ENCODE measurements at places on chromosomes 7 and 10.

GRCh38 chr7:127799535-127800305 lies 147.7 kb downstream of the SND1 start:
- DNase-seq, result no peak

DNA sequence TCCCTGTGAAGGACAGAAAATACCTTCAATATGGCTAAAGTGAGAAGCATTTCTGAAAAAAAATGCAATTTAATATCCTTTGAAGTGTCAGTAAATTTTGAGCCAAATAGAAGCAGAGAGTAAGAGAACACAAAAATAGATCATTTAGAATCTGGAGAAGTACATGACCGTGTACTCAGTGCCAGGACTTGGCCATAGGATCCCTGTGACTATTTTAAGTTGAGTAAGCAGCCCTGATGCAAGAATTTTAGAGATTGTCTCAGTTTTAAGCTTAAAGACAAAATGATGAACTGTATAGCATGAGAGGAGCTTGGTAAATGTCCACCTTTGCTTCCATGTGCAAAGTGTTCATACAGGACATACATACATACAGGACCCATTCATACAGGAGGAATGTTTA lies 2.5 kb downstream of the PTER start:
- no peak for DNase-seq

DNA sequence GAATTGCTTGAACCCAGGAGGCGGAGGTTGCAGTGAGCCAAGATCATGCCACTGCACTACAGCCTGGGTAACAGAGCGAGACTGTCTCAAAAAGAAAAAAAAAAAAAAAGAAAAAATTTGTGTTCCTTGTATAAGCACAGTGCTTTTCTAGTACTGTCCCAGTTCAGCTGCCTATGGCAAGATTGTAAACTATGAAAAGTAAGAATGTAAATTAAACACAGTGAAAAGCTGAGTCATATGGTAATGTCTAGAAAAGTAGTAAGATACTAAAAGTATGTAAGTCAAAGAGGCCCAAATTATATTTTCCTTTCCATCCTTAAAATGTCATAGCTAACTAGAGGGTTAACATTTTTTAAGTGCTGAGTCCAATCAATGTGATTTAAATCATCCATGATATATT lies 42.8 kb downstream of the RBM20 start:
- no peak for DNase-seq

GRCh38 chr10:21369697-21370096 lies 155.8 kb downstream of the SKIDA1 start:
- DNase-seq, result no peak

DNA sequence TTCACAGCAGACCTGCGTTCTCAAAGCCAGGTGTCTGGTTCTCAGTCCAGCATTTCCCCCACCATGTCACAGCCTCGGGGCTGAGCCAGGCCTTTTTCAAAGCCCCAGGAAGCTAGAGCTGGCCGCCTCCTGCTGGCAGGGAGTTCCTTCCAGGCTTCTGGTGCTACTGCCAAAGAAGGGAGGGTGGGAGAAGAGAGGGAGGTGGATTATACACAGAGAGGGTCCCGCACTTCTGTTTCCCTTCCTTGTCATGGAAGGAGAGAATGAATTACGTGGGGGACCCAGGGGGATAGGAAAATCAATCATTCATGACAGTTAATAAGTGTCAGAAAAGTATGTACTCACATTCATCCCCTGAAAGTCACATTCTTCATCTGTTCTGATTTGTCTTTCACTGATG lies 600 bp upstream of the LGI1 start:
- no peak for DNase-seq

GRCh38 chr10:109947111-109947920 lies 24.0 kb upstream of the XPNPEP1 start:
- DNase-seq, result no peak

GRCh38 chr7:30313348-30313747 lies 29.0 kb downstream of the ZNRF2 start:
- no peak for DNase-seq

- DNase-seq, result no peak
Observed at GRCh38 chr7:131355917-131356777, 28.5 kb downstream of the MKLN1 start.

DNA sequence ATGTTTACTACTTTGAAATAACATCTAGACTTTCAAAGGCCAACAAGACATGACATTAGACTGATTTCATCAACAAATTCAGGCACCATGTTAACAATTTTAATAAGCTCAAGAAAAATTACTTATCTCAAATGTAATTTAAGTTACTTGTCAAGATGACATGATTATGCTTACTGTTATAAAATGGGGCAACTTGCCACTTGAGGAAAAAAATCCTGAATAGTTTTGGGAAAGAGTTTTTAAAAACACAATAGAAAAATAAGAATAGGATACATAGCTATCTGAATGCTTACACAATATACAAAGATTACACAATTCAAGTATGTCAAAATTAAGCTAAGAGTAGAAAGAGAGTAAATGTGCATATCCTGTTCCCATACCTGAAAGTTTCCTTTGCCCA lies 85.4 kb downstream of the RNF32 start:
- DNase-seq, result no peak

- no peak for DNase-seq
Observed at GRCh38 chr10:79266084-79266483, 81.2 kb upstream of the PPIF start.

- DNase-seq, result no peak
Observed at GRCh38 chr10:119177708-119178371, 772 bp downstream of the PRDX3 start.

GRCh38 chr10:112896273-112896672 lies 53.8 kb upstream of the TCF7L2 start:
- no peak for DNase-seq

DNA sequence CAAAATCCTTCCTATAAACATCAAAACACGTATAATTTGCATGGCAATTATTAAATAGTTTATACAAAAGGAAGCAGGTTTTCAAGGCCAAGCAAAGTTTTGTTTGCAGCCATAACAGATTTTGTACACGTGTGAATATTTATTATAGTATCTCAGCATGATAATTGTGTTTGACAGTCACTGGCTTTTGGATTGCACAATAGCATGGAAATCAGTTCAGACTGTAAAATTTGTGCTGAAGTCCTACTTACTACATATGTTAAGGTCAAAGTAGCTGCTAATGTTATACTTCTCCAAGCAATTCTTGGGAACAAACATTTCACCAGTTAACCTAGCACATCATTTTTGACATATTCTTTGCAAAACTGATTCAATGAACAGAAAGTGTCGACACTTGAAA lies 287.6 kb upstream of the POM121L12 start:
- no peak for DNase-seq
